ENCODE measurements at places on chromosomes 4 and X.

DNA sequence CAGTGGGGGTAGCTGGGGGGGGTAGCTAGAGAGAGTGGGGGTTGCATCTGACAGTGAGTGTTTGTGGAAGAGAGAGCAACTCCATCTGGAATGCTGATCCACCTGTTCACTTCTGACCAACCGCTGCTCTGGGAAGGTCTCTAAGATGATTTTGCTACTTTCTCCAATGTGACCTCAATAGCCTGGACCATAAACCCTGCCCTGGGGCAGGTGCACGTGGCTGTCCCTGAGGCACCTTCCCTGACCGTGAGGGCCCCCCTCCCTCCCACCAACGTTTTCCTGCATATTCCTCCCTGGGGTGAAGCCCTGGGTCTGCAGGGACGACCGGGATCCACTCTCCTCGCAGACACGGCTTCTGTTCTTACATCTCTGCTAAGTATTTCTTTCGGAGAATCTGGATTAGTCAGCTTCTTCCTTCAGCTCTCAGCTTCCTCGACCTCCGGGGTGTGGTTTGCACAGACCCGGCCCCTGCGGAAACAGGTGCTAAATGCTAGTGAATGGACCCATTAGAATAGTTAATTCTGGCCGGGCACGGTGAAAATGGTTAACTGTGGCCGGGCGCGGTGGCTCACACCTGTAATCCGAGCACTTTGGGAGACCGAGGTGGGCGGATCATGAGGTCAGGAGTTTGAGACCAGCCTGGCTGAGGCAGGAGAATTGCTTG, 21.4 kb upstream of the PLCXD1 start:
- no peak for DNase-seq

- no peak for DNase-seq
Observed at GRCh38 chrX:51440365-51440764, 56.0 kb downstream of the NUDT11 start.

DNA sequence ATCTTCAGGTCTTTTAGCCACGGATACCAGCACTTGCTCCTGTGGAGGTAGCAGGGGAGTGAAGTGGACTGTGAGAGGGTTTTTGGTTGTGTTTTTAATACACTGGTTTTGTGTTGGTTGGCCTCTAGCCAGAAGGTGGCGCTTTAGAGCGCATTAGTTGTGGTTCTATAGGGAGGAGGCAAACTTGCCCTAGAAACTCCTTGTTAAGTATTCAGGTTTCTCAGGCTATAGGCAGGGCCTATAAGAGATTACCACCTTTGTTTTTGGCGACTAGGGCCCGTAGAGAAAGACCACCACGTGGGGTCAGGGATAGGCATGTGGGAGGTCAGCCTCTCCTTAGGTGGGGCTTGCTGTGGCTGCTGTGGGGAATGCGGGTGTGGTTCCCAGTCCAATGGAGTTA, 221.6 kb upstream of the SPANXN4 start:
- no peak for DNase-seq

- DNase-seq, result no peak
Observed at GRCh38 chrX:111129921-111130320, 33.9 kb downstream of the PAK3 start.

- no peak for DNase-seq
Observed at GRCh38 chr4:25065932-25066590, 35.3 kb upstream of the LGI2 start.

- DNase-seq, result no peak
Observed at GRCh38 chr4:168879188-168879587, 130.9 kb downstream of the CBR4 start.

GRCh38 chr4:37836838-37837440, 10.5 kb downstream of the PGM2 start:
- DNase-seq, result no peak

DNA sequence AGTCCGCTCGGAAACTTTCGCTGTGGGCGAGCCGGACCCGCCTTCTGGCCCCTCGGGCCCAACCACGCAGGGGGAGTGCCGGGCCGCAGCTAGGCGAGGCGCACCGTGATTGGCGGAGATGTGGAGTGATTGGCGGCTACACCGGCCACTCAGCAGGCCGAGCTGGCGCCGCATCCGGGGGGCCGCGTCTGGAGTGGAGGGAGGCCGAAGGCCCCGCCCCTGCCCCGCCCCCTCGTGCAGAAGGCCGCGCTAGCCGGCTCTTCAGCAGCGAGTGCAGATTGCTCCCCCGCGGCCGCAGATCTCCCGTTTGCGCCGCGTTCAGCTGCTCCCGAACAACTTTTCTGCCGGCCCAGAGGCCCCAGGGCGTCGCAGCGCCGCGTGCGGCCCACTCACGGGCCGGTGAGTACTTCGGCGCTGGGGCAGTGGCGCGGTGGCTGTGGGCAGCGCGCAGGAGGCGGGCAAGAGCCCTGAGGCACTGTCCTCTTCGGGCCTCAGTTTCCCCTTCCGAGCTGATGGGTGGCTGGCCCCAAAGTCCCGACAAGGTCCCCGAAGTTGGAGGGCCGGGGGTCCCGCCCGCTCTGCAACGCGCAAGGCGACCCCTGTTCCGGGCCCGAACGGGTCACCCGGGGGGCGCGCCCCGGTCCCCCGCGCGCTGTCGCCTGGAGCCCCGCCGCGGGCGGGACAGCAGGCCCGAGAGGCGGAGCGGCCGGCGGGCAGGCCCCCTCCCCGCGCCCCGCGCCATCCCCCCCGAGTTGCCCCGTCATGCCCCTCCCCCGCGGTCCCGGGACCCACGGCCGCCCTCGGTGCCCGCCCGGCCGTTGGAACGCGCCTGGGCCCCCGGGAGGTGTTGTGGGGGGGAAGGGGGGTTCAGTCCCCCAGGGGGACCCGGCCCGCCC, at the start of gene WFS1:
Gene WFS1 (plus strand): TSS at position 235 of the 896 bp plus-strand sequence. CDS start 7,606 bp downstream, outside the sequence.
- peak; percentile 95 for DNase-seq

DNA sequence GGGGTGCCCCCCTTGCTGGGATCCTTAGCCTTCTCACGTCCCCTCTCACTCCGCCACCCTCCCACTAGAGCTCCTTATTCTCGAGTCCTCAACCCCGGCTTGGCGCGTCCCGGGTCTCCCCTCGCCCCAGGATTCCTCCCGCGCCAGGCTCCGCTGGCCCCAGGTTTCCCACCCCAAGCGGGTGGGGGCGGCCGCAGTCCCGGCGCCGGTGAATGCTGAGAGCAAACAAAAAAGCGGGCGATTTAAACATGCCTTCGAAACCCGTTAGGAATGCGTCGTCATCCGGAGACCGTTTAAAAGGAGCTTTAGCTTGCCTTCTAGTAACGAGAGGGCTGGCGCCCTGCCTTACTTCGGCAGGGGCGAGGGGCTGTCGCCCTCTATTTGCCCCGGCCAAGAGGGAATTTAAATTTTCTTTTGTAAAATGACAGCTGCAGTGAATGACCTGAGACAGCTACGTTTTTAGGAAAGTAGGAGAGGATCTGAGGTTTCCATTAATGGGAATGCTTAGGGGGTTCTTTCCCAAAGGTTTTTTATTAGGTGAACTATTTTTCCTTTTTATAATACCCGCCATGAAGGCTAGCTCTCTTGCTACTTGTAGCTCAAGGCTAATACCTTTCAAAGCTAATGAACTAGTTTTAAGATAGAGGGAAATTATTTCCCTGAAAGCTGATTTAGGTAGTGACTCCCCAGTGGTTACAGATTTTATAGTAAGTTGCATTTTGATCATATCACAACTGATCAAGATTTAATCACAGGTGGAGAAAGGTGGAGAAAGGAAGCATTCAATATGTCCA, 3.1 kb downstream of the JADE1 start:
- DNase-seq, result no peak

- no peak for DNase-seq
Observed at GRCh38 chrX:72005046-72005445, 94.4 kb downstream of the NHSL2 start.

DNA sequence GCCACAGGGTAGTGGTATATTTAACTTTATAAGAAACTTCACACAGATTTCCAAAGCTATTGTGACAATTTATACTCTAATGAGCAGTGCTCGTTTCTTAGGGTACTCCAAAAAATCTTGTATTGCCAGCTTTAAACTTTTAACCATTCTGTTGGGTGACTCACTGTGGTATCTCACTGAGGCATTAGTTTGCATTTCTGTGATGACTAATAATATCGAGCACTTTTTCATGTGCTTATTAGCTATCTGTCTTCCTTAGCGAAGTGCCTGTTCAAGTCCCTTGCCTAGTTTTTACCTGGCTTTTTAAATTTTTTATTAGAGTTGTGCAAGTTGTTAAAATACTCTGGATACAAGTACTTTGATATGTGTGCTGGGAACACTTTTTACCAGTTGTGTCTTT, 5.5 kb downstream of the PNMA3 start:
- DNase-seq, result no peak

DNA sequence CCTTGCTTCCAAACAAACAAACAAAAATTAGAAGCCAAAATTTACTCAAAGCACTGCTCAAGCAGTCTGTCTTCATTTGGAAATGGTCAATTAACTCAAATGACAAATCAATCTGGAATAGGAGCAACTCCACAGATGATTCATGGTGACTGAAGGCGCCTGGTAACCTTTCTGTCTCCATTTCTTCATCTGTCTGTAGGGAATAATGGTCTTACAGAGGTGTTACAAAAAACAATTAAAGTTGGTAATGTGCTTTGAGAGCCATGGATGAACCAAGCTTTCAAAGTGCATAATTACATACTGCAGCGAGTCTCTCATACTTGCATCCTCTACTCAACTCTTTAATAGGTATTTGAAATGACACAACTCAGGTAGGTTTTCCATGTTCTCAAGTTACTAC, 38.3 kb upstream of the STAG2 start:
- DNase-seq, result no peak

DNA sequence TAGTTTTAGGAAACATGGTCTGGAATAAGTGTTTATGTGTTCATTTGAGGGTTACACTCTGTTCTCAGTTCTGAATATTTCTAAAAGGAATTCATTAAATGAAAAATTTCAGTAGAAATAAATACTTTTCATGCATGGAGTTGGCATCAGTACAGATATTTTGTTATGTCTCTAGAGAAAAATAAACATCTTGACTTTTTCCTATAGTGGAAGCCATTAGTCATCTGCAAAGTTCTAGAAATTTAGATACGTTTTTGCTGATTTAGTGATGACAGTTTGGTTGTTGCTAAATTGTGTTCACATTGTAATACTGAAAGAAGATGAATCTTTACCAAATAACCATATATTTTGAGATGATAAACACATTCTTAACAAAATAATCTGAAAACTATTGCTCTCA, 268.2 kb upstream of the TEX13A start:
- no peak for DNase-seq

GRCh38 chr4:21765810-21766407, 182.7 kb downstream of the KCNIP4 start:
- peak; percentile 7 for DNase-seq

- no peak for DNase-seq
Observed at GRCh38 chrX:63657821-63658220, 127.2 kb downstream of the ARHGEF9 start.

GRCh38 chr4:13527981-13528820, 16.1 kb downstream of the NKX3-2 start:
- DNase-seq, result no peak

DNA sequence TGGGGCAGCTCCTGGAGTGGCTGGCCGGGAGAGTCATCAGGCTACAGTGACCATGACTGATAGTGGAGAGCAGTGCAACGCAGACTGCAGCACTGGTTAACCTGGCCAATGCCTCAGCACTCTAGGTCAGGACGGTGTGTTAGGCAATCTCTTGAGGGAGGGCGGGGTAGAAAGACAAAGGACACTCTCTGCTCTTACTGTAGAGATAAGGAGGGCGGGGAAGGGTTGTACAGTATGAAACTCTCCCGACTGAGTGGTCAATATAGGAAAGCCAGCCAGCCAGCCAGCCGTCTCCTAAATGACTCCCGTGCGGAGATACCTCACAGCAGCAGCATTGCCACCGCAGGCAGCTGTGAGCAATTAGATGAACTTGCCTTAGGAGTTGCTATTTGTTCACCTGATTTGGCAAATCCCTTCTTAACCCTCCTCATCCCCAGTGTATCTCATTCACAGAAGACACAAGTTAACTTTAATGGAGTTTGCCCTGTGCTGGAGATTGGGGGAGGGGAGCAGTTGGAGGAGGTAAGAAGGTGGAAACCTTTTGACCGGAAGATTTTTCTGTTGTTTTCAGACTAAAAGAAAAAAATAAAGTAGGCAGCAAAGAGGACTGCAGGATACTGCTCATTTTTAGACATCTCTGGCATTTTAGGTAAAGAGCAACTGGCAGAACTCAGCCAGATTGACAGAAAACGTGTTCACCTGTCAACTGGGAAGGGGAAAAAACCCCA, 330.5 kb downstream of the HNRNPD start:
- DNase-seq, result no peak

DNA sequence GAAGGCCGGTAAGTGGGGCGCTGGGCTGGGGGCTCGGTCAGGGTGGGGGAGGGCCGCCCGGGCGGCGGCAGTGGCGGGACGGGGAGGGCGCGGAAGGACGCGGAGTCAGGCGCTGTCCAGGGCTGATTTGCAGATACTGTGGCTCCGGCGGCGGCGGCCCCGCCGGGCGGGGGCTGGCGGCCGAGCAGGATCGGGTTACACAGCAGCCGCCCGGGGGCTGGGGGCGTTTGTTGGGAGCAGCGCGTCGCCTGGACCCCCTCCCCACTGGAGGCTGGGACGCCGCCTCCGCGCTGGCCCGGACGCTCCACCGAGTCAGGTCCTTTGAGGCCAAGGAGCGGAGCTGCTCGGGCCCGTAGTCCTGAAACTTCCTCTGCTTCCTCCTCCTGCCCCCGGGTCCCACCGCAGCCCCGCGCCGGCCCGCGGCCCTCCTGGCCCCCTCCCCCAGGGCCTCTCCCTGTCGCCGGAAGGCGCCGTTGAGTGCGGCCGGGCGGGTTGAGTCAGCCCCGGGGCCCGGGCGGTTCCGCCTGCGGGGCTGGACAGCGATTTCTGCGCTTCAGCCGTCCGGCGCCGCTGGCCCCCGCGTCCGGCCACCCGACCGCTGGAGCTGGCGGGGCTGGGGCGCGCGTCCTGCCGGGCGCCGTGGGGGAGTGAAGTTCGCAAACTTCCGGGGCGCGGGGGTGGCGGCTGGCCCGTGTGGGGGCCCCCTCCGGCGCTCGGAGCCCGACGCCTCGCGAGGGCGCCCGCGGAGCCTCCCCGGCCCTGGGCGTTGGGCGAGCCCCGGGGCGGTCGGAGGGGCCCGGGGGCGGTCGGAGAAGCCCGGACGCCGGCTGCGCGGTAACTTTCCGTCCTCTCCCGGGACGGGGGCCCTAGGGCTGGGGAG, 746 bp downstream of the REST start:
- DNase-seq, result peak; percentile 55

- no peak for DNase-seq
Observed at GRCh38 chr4:187175197-187175596, 451.5 kb upstream of the FAT1 start.

DNA sequence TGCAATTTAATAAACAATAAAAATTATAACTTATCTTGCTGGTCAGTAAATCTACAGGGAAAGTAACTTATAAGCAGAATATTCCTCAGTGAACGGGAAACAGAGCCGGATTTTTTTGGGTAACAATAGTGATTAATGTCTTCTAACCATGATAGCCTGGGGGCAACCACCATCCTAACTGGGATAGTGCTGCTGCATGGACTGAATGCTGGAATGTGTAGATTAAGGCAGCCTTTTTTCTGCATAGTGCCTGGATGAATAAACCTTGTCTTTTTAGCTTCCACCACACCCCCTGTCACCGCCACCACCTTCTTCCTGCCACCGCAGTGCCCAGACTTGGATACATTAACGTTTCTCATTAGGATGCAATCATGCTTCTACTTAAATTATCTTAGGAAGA, 83.6 kb upstream of the LNX1 start:
- DNase-seq, result no peak

Data from activated CD4-positive, alpha-beta T cell treated with anti-CD3 and anti-CD28 coated beads, Interleukin-2, amount 50 U/mL, for 24 hours (primary cell).